ENCODE measurements at places on chromosomes 3 and 15.

GRCh38 chr15:29900237-29901189, 78.2 kb upstream of the TJP1 start:
- DNase-seq, result no peak

- DNase-seq, result no peak
These were observed 60.6 kb downstream of the MAGI1 start for GRCh38 chr3:65978116-65978515.

DNA sequence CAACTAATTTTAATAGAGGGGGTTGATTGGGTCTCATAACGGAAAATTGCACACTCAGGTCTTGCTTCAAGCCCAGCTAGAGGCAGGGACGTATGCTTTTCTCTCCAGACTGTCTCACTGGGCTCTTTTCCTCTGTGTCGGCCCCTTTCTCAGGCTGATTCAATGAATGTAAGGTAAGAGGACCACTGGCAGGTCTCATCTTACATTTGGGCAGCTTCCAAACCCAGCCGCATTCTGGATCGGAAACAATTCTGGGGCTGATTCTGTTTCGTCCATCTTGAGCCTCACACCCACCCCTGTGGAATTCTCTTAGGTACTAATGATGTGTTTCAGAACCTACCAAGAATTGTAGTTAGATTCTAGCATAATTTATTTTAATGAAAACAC, 40.7 kb downstream of the TMEM212 start:
- no peak for DNase-seq

DNA sequence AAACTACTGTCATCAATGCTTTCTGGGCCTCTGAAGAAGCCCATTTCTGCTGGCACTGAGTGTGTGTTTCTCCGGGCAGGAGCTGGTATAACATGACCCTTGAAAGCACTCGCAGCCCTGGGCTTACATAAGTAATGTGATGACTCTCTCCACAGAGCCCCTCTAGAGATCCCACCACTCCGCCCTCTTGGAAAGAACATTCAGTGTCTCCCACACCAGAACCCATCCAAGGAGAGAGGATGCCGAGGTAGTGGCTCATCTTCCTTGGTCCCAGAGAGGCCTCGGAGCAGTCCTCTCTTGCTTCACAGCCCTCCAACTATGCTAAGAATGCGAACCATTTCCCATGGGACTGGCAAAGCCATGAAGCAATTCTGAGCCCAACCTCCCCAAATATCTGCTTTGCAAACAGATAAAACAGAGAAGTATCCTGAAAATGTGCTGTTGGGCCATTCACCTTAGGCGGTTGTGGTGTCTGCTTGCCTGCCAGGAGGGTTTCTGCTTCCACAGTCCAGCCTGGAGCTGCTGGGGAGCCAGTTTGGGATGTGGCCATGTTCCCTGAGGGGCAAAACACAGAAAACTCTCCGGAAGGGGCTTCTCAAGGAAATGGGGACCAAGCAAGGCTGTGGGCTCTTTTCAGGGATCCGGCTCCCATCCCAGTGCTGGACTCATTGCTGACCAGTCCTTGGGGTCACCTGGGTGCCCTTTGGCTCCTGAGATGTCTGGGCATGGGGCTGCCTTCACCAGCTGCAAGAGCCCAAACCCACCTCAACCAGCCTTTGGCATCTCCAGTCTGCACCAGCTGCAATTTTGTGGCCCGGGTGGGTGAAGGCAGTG, 47.3 kb downstream of the AMOTL2 start:
- no peak for DNase-seq

GRCh38 chr3:27452368-27453090, 31.7 kb downstream of the SLC4A7 start:
- no peak for DNase-seq

DNA sequence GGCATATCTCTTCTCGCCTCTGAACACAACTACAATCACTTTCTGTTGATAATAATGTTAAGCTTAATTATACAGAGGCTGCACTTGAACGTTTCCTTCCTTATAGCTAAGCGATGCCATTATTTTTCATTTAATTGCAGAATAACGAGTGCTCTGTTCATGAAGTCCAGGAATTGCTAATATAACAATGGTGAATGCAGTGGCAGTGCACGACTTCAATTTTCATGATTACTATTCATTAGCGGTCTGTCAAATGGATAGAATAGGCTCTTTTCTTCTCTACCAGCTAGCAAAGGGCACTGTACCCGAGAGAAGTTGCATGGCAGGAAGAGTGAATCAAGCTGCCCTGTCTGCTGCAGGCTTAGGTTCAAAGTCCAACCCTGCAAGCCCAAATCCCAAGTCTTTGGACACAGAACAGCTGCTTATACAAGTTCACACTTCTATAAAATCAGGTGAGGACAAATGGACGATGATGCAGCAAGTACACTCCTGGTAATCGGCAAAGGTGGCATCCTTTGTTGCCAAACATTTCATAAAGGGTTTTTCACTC, 75.6 kb downstream of the PDZRN3 start:
- DNase-seq, result no peak

GRCh38 chr15:96448923-96449322, 118.4 kb downstream of the NR2F2 start:
- no peak for DNase-seq

- no peak for DNase-seq
These were observed 251.2 kb upstream of the CTDSPL start for GRCh38 chr3:37610529-37610928.

GRCh38 chr3:89067736-89068135, 39.7 kb upstream of the EPHA3 start:
- DNase-seq, result no peak

DNA sequence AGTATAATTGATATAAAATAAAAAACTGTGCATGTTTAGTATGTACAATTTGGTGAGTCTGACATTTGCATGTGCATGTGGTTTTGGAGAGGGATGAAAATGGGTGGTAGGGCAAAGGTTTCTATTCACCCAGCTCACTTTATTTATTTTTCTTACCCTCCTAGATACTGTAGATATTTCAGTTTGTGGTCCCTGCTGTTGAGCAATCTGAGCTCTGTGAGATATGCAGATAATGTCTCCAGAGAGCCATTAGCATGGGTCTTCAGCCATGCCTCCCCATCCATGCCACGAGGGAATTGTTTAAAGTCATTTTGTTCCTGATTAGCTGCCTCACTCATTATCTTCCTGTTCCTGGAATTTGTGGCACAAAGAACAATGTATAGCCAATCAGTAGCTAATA, 44.4 kb upstream of the B3GALNT1 start:
- DNase-seq, result no peak

- no peak for DNase-seq
These were observed 10.5 kb downstream of the SEMA4B start for GRCh38 chr15:90211440-90212143.

DNA sequence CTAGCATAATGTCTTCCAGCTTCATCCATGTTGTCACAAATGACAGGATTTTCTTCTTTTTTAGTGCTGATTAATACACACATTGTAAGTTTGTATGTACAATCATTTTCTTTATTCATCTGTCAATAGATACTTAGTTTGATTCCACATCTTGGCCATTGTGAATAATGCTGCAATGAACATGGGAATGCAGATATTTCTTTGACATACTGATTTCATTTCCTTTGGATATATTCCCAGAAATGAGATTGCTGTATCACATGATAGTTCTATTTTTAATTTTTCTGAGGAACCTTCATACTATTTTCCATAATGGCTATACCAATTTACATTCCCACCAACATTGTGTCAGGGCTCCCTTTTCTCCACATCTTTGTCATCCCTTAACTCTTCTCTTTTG, 117.9 kb downstream of the MEIS2 start:
- no peak for DNase-seq

DNA sequence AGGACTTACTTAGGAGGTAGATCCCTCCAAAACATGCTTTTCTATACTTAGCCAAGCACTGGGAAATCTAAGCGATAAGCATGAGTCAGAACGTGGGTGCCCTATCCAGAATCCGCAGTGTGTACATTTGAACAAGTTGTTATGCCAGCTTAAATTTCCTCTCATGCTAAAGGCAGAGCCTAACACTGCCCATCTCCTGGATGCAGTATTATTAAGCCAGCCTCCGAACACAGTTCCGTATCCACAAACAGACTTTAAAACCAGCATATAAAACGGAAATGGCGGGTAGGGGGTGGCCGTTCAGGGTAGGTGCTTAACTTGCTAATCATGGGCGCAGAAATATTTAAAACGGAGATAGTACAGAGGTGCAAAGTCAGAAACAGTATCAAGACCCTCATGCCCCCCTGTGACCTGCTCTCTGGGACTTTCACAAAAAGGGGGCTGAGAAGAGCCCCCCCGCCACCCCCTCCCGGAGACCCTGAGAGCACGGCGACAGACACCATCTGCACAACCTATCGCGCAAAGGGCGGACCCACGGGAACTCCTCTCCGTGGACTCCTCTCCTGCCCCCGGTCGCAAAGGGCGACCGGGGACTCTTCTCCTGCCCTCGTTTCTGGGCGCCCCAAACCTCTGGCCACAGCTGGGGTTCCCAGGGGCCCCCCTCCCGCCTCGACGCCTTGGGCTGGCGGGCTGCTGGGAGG, 889 bp upstream of the LRRIQ4 start:
- DNase-seq, result peak; percentile 23

DNA sequence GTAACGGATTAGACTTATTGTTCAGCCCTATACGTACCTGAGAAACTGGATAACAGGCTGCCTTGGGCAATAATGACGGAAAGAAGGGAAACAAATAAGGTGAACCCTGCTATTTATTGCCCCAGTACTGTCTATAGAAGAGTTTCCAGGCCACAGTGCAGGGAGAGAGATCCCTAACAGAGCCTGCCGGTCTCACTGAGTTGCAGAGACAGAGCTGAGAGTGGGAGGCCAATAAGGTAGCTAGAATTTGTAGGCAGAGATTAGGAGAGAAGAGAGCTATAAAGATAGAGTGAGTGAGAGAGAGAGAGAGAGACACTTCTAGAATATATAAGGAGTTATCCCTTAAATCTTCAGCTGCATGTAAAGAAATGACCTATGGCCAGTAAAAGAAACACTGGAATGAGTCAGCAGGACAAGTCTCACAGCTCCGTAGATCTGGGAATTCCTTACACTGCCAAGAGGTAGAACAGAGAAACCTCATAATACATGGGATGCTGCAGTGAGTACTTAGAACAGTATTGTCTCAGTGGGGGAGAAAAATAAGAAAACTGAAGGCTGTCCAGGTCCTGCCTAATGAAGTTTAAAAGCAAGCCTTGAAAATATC, 51.8 kb downstream of the ST3GAL6 start:
- DNase-seq, result no peak

- DNase-seq, result no peak
These were observed 2.0 kb upstream of the GP9 start for GRCh38 chr3:129058441-129059200.

DNA sequence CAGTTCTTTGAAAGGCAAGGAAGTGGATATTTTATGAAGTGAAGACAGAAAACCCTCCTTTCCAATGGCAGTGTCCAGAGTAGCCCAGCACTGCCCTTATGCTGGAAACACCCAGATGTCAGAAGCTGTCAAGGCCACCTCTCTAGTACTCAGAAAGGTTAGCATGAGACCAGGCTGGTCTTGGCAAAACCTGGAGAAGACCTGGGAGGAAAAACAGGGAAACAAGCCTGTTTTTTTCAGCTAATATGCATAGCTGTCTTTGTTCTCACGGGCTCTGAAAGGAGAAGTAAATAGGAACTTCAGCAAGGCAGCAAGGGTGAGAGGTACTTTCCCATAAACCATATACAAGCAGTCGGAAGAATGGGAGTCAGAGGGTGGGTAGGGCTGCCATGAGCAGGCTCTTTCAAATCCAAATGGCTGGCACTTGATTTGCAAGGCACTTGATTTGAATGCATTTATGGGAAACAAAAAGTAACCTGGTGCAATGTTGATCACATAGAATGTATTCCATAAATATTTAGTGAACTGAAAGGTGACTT, 55.8 kb downstream of the HEG1 start:
- DNase-seq, result no peak

DNA sequence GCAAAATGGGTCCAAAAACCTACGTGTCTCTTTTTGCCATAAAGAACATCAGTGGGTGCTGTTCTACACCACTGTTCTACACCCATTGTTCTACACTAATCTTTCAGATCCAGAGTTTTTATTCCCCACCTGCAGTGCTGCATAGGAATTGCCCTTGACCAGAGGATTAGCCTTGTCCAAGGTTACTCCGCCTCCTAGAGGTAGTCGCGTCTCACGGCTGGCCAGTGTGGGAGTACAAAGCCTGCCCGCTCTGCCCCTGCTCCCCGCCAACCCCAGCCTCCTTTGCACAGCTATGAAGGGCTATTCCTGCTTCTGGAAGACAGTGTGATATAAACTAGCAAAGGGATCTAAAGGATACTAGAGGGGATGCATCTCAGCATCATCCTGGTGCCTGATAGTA, 222.1 kb upstream of the LMCD1 start:
- DNase-seq, result no peak

All from T-helper 1 cell (primary cell).